Diencephalon (tissue), 1 donor: ENCODE measurements at places on chromosomes 11 and 22. TPM values are rescaled to one million over a fixed set of nuclear protein-coding genes. Genes with fewer than 3 reads are reported as not detected.

The APIP gene
- 27.9 TPM for total RNA-seq

The FIBIN gene
- total RNA-seq, result 32.8 TPM

The KRTAP5-1 gene
- total RNA-seq, result not detected

The P2RY6 gene
- total RNA-seq, result 0.92 TPM

The ROM1 gene
- total RNA-seq, result 2.8 TPM

The APOL1 gene
- 0.92 TPM for total RNA-seq

The SHISA8 gene
- not detected for total RNA-seq

The SRPRA gene
- 18.9 TPM for total RNA-seq

The OTOG gene
- 0.23 TPM for total RNA-seq

The MISFA gene
- total RNA-seq, result 1.2 TPM

The NXF1 gene
- total RNA-seq, result 15.9 TPM

The MGAT3 gene
- 42.9 TPM for total RNA-seq

The DDI1 gene
- total RNA-seq, result not detected

The DLG2 gene
- 158 TPM for total RNA-seq

The RBX1 gene
- 73.8 TPM for total RNA-seq

The PHF21B gene
- total RNA-seq, result 8.8 TPM

The DDTL gene
- 3.9 TPM for total RNA-seq

The SSTR3 gene
- 1.2 TPM for total RNA-seq
